ENCODE measurements at places on chromosomes 6 and 20.

- DNase-seq: peak; percentile 46
Observed at GRCh38 chr6:158780988-158781691, 38.0 kb downstream of the EZR start.

- no peak for DNase-seq
Observed at GRCh38 chr6:163252061-163252591, 162.4 kb upstream of the QKI start.

DNA sequence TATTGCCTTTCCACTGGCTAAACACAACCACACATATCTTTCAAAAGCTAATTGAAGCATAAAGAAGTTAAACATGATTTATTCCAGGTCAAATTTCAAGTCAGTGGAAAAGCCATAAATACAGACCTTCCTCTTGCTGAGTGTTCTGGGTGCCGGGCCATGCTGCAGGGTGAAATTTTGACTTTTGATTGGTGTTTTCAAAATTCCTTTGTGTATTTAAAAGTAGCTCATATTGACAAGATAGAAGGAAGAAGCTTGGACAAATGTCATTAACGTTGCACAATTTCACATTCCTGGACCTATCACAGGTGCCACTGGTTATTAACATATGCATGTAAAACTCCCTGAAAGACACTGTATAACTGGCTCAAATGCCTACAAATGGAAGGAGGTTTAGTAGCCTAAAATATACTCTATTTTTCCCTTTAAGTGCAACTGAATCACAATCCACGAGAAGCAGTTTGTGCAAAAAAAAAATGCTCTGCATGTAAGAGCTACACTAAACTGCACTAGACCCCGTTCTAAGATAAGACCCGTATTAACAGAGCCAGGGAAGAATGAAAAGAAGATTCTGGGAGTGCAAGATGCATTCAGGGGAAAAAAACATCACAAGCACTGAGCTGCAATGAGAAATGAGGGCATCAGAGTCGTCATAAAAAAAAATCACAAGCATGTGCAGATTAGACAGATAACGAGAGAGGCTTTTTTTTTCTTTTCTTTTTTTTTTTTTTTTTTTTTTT lies 30.4 kb downstream of the ATXN1 start:
- DNase-seq: no peak

DNA sequence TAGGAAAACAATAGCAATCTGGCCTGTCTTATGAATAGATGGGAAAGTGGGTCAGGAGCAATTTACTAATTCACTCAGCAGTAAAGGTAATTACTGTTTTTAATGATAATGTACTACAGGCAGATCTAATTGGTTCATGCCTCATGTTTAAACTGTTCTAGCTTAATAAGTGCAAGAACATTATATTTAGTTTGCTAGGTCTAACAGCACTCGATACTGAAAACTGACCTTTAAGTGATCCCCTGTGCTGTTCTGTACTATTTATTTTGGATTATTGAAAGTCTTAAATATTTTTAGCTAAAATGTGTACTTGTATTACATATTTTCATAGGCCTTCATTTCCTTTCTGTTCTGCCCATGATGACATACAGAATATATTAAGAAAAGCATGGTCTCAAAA lies 998.0 kb upstream of the GJE1 start:
- DNase-seq: no peak

GRCh38 chr6:132742495-132742894 lies 15.2 kb downstream of the VNN2 start:
- no peak for DNase-seq

Measured in RWPE1 (cell line).